DMS53 (cell line): ENCODE measurements at places on chromosomes 11 and 22.

DNA sequence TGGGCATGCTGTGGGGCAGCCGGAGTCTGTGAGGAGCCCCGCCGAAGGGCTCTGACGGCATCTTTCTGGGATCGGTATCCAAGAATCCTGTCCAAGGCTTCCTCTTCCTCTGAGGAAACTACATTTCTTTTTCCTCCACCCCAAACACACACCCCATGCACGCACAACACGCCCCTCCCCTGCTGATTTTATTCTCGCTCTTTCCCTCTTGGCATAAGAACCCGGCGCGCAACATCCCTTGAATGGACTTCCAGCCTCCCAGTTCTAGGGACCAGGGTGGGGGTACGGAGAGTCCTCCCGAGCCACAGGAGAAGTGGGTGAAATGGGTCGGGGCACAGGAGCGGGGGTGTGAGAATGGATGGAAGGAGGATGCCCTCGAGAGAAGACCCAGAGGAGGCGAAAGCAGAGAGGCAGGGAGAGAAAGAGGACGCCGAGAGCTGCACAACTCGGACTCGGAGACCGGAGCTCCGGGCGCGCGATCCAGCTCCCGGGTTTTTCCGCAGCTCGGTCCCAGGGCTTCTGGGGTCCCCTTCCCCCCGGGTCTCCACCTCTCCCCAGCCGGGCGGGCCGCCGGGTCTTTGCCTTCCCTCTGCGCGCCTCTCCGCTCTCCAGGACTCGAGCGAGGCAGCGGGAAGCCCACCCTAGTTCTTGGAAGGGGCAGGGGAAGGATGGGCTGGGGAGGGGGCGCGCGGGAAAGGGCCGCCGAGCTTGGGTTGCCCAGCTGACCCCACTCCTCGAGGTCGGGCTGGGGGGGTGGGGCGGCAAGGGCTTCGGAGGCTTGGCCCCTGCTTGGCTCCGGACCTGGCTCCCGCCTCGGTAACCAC lies 1.5 kb upstream of the LARGE1 start:
- DNase-seq, result peak; percentile 50

GRCh38 chr11:1074244-1075221 lies at the start of gene MUC2:
MUC2 (plus strand) TSS chr11:1074874.
- DNase-seq, result no peak

- DNase-seq, result no peak
Observed at GRCh38 chr11:10824888-10825287, 16.2 kb upstream of the EIF4G2 start.

DNA sequence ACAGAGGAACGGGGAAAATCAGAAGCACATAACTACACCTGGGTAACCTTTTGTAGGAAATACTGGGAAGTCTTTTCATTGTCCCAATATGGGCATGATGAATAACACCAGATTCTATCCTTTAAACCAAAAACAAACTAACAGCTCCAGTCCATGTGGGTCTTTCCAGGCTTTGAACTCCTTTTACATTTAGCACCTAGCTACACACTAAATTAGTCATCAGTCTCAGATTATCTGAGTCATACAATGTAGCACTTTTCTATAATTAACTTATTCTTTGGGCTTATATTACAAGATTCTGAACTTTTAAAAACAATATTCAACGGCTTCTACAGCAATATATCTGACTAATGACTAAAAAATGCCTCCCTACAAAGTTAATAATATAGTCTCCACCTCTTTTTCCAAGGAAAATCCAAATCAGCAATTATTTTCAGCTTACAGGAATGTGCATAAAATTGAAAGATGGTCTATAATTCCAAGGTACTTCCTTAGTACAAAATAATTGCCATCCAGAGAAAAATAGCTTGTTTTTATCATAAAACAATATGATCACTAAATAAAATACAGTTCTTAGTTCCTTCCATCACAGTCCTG lies 26.3 kb downstream of the STK33 start:
- no peak for DNase-seq
